ENCODE measurements at places on chromosomes 3 and 15.
A peak's percentile ranks its signal among the peaks of the same experiment; 100 is the strongest.

- DNase-seq = no peak
Observed at GRCh38 chr3:160720123-160720746, 35.8 kb upstream of the PPM1L start.

- no peak for DNase-seq
Observed at GRCh38 chr3:47455806-47456452, 19.8 kb downstream of the SCAP start.

- DNase-seq = no peak
Observed at GRCh38 chr3:142650001-142650693, 54.0 kb downstream of the PLS1 start.

- DNase-seq = no peak
Observed at GRCh38 chr3:46749129-46749528, 31.5 kb upstream of the PRSS50 start.

- DNase-seq = peak; percentile 11
Observed at GRCh38 chr3:141646760-141647561, 91.1 kb upstream of the RNF7 start.

- DNase-seq = no peak
Observed at GRCh38 chr3:66037986-66038369, 740 bp downstream of the MAGI1 start.

- DNase-seq = no peak
Observed at GRCh38 chr15:45790325-45790943, 155.6 kb downstream of the SQOR start.

DNA sequence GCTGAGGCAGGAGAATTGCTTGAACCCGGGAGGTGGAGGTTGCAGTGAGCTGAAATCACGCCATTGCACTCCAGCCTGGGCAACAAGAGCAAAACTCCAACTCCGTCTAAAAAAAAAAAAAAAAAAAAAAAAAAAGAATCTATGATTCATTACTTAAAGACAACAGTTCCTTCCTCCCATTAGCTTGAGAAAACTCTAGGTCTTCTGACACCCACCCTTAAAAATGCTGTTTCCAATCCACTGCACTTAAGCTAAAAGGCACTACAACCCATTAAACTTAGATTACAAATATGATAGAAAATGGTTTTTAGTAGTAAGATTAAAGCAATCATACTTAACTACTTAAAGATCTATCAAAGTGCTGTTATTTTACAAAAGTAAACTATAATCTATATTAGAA, 40.0 kb upstream of the BHLHE40 start:
- no peak for DNase-seq

DNA sequence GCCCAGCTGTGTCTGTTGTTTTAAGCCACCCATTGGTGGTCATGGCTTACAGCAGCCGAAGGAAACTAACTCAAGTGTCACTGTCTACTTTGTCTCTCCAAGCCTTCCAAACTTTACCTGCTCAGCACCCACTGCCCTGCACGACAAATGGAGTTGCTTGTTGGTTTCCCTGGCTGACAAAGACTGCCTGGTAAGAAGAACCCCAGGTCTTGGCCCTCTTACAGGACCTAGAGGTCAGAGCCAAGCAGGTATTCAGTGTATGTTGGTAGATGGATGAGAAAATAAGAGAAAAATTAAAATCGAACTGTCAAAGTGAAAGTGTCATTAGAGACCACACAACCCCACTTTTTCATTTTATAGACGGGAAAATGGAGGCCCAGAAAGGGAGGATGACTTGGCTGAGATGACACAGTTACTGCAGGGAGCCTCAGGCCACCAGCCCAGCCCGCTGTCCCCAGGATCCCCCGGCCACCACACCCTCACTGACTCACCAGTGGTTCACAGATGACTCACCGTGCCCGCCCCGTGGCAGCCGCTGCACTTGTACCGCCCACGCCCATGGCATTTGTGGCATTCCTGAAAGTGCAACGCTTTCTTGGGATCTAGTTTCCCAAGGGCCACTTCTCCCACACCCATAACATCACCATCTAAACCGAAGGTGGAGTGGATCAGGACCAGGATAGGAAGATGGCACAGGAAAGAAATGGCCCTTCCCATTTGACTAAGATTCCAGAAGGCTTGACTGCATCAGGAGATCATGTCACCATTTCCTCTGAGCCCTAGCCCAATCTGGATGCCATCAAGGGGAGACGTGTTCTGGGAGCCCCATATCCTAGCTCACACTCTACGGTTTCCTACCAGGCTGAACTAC, 15.2 kb downstream of the SSUH2 start:
- peak; percentile 62 for DNase-seq

DNA sequence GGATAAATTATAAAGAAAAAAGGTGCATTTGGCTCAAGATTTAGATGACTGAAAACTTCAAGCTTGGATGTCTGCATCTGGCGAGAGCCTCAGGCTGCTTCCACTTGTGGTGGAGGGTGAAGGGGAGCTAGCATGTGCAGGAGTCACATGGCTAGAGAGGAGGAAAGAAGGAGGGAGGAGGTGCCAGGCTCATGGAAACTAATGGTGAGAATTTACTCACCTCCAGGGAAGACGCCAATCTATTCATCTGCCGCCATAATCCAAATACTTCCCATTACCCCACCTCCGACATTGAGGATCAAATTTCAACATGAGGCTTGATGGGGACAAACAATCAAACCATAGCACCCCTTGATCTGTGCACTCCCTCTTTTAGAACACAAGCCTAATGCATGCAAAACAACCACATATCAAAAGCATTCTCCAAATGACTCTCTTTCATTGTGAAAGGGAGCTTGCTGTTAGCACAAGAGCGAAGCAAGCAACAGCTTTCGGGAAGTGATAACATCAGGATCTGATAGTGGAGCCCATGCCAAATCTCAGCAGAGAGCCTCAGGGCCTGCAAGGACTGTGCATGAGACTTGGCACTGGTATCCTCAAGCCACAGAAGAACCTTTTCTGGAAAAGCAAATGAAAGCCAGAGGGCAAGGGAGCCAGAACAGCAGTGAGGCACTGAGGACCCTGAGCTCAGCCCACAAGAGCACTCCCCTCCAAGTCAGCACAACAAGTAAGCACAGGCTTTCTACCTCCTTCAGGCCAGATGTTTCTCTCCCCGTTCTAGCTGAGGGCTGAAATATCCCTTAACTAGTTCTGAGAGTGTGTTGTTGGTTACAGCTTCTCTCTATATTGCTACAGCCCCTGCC, 50.2 kb upstream of the THBS1 start:
- no peak for DNase-seq

- no peak for DNase-seq
Observed at GRCh38 chr3:181328346-181328745, 338.8 kb upstream of the DNAJC19 start.

DNA sequence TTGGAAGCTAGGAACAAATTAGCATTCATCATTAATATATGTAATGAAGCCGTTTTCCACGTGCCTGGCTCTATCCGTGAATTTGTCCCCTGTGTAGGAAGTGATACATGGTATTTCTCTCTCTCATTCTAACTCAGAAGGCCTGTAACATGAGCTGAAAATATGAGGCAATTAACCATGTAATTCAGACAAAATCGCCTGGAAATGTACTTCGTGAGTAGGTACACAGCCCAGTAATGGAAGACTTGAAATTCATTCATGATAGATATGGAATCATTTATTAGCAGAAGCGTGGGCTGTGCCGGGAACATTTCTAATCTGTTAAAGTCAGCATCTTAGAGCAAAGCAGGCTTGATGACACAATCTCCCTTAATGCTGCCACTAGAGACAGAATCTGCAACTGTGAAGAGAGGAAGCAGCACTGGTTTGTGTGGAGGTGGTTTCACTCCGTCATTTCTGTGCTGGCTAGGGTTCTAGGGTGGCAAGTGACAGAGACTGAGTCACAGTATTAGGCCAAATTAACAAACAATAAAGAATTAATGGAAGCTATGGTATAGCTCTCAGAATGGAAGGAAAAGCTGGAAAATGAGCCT, 225.0 kb upstream of the PROK2 start:
- peak; percentile 39 for DNase-seq

DNA sequence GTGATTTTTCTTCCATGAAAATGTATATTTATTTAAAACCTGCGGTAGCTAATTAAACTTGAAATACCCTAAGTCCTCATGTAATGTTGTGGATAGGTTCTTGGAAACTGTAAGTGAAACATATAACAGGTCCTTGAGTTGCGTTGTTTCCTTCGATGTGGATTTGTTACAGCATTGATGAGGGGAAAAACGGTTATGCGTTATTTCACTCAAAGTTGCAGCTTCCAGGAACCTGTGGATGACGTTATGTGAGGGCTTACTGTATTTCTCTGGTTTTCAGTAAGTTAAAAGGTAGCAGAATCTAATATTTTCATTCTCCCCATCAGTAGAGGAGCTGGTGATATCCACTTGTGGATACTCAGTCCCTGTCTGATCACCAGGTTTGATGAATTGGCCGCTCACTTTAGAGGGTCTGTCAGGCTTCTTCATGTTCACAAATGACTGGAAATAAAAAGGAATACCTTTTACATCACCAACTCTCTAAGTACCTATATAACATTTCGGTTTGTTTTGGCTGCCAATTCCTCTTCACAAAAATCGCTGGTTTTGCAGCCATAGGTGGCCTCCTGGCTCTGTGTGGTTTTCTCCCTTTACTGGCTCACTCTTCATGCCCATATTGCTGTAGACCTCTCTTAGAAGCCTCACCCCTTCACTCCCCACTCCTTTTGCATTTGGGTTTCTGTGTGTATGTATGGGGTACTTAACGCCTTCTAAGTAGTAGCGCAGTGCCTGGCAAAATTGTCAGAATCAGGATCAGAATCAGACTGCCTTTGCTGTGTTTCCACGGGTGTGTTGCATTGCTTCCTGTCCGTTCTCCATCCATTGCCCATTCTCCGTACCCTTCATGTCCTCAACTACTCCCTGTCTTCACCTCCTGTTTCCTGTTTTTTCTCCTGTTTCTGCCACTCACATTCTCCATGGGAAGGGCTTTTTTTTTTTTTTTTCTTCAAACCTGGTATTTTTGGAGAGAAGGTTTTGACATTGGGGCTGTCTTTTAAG, 112.6 kb downstream of the FNDC3B start:
- no peak for DNase-seq
